Mesothelial cell of epicardium (in vitro differentiated cells): ENCODE measurements at places on chromosomes 2 and 18. TPM values are rescaled to one million over a fixed set of nuclear protein-coding genes. Genes with fewer than 3 reads are reported as not detected.

The DSG4 gene
- 0.07 to 0.09 TPM (median 0.09 TPM) in 3 replicates for total RNA-seq

The REG1B gene
- total RNA-seq: not detected in 3 replicates

The NEDD4L gene
- 134 to 141 TPM (median 135 TPM) in 3 replicates for total RNA-seq

- no peaks in the 10 kb centered on the region for H3K36me3 ChIP-seq
- DNase-seq: no peak
- no peaks in the 10 kb centered on the region for H3K4me1 ChIP-seq
- no peak overlapping the region for H3K4me3 ChIP-seq
- H3K27ac ChIP-seq: no peak overlapping the region
Observed at GRCh38 chr2:26991717-26992116, 21.3 kb downstream of the MAPRE3 start.

DNA sequence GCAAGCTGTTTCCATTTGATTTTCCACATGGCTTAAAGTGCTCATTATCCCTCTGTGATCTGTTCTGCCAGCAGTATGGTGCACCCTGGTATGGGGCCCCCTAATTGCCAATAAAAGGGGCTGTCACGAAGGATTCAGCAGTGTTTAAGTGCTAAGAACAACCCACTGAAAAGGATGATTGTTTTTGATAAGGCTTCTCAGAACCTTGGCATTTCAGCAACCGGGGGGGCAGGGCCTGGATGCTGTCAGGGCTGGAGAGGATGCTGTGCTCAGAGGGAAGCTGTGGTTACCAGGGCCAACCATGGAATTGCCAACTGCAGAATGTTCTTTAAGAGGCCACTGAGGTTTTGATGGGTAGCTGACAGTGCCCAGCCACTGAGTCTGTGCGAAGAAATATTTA, 117.8 kb downstream of the CTIF start:
- H3K27me3 ChIP-seq: no peaks in the 10 kb centered on the region
- peaks cover under 1% of the 10 kb centered on the region for H3K36me3 ChIP-seq
- H3K4me3 ChIP-seq: no peak overlapping the region
- no peak overlapping the region for H3K27ac ChIP-seq
- no peak for DNase-seq

DNA sequence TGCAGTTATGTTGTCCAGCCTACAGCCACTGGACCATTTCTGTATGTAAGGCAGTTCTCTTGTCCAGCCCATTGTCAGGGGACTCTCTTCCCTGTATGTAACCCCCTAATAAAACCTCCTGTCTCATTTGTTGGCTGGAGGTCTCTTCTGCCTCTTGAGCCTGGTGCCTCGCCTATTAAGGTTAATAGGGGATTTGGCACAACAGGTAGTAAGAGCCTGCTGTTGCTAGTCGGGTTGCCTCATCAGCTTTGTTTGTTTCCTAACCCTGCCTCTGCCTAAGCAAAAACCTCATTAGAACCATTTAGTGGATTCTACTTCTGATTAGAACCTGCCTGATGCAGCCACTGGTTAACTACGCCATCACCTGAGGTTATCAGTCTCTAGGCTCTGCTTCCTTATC, 62.2 kb upstream of the STPG4 start:
- H3K27ac ChIP-seq: no peak overlapping the region
- no peak overlapping the region for H3K4me3 ChIP-seq
- DNase-seq: no peak
- H3K27me3 ChIP-seq: no peaks in the 10 kb centered on the region
- H3K4me1 ChIP-seq: peaks cover 13% of the 10 kb centered on the region

The CD8B2 gene
- total RNA-seq: not detected in 3 replicates

- no peaks in the 10 kb centered on the region for H3K27me3 ChIP-seq
- H3K4me1 ChIP-seq: peaks cover 25% of the 10 kb centered on the region
- H3K27ac ChIP-seq: no peak overlapping the region
- no peak for DNase-seq
Observed at GRCh38 chr2:20484810-20485611, 38.1 kb downstream of the RHOB start.

GRCh38 chr18:55501982-55502710, 85.8 kb downstream of the TCF4 start:
- H3K36me3 ChIP-seq: peaks cover 2% of the 10 kb centered on the region
- H3K27me3 ChIP-seq: no peaks in the 10 kb centered on the region
- H3K27ac ChIP-seq: peak overlapping the region; percentile 85
- DNase-seq: no peak
- no peak overlapping the region for H3K4me3 ChIP-seq

The ASB18 gene
- not detected in 3 replicates for total RNA-seq

DNA sequence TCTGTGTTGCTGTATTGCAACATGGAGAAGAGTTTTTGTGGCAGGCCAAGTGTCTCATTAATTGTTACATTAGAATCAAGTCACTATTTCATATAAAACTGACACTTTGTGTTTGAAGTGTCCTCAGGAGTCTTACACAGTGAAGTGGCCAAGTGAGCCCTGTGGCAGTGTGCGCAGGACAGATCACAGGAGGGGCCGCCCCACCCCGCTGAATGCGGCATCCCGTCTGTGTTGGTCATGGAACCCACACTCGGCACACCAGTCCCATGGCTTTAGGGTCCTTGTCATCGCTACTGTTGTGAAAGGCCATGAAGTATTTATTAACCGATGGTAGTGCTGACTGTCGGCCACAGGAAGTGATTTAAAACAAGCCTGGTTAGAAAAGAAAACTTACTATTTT, 144.7 kb upstream of the NFATC1 start:
- H3K36me3 ChIP-seq: peaks cover 11% of the 10 kb centered on the region
- no peaks in the 10 kb centered on the region for H3K27me3 ChIP-seq
- peaks cover 26% of the 10 kb centered on the region for H3K4me1 ChIP-seq
- H3K27ac ChIP-seq: peak overlapping the region; percentile 19
- no peak for DNase-seq

GRCh38 chr18:31643003-31643402, 41.4 kb downstream of the B4GALT6 start:
- H3K4me3 ChIP-seq: no peak overlapping the region
- H3K27ac ChIP-seq: no peak overlapping the region
- H3K36me3 ChIP-seq: peaks cover 23% of the 10 kb centered on the region

DNA sequence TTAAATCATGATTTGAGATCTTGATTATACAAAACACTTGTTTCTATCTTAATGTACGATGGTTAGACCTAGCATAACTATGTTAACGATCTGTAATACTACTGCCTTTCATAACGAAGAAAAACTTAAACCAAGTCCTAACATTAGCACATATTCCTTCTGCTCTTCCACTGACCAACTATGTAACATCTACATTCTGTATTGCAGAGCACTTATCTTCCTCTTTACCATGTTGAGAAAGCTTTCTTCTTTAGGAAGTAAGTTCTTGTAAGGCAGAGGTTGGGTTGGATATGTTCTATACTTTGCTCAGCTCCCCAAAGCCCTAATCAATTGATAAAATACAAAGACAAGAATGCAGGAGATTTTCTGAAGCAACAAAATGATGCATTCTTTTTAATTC, 7.9 kb upstream of the ZNF407 start:
- H3K27ac ChIP-seq: no peak overlapping the region
- H3K4me1 ChIP-seq: peaks cover 3% of the 10 kb centered on the region
- H3K27me3 ChIP-seq: peaks cover 40% of the 10 kb centered on the region
- no peak for DNase-seq
- no peak overlapping the region for H3K4me3 ChIP-seq
- peaks cover 7% of the 10 kb centered on the region for H3K36me3 ChIP-seq

- no peaks in the 10 kb centered on the region for H3K36me3 ChIP-seq
- peaks cover 12% of the 10 kb centered on the region for H3K4me1 ChIP-seq
- no peak for DNase-seq
- no peaks in the 10 kb centered on the region for H3K27me3 ChIP-seq
- no peak overlapping the region for H3K27ac ChIP-seq
Observed at GRCh38 chr2:102116630-102117471, 25.7 kb upstream of the IL1R1 start.

GRCh38 chr2:97848306-97848705, 134.9 kb downstream of the ZAP70 start:
- peaks cover 4% of the 10 kb centered on the region for H3K4me1 ChIP-seq
- peaks cover 11% of the 10 kb centered on the region for H3K36me3 ChIP-seq
- DNase-seq: no peak
- H3K4me3 ChIP-seq: no peak overlapping the region
- H3K27ac ChIP-seq: no peak overlapping the region

- no peak overlapping the region for H3K4me3 ChIP-seq
- no peak for DNase-seq
- peaks cover 12% of the 10 kb centered on the region for H3K36me3 ChIP-seq
- H3K27ac ChIP-seq: no peak overlapping the region
- peaks cover 44% of the 10 kb centered on the region for H3K4me1 ChIP-seq
Observed at GRCh38 chr2:188522517-188522916, 230.8 kb downstream of the GULP1 start.

GRCh38 chr2:7835151-7835550, 846.7 kb upstream of the ID2 start:
- no peak overlapping the region for H3K4me3 ChIP-seq
- no peaks in the 10 kb centered on the region for H3K27me3 ChIP-seq
- no peak overlapping the region for H3K27ac ChIP-seq

DNA sequence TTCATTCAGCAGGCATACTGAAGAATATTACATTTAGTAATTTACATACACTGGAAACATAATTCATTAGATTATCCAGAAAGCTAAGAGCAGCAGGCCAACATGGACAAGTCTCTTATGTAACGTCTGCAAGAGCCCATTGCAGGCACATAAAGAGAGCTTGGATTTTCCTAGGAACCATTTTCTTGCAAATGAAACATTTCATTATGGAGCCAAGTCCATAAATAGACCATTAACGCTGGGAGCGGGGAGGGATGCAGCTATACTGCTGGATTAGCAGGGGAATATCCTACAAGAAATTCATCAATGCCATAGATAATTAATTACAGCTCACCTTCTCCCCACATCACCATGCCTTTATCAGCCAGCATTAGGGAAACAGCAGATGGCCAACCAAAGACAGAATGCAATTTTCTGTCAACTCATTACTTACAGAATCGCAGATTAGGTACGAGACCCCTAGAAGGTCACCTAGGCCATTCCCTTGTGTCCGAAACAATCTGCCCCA, 170.4 kb downstream of the C1D start:
- no peak overlapping the region for H3K4me3 ChIP-seq
- no peak overlapping the region for H3K27ac ChIP-seq
- H3K27me3 ChIP-seq: no peaks in the 10 kb centered on the region

The TUBA3D gene
- total RNA-seq: not detected in 3 replicates

The ITSN2 gene
- total RNA-seq: 19.6 to 21.7 TPM (median 21.6 TPM) in 3 replicates

GRCh38 chr2:86001326-86001725, 104.4 kb downstream of the POLR1A start:
- DNase-seq: no peak
- H3K36me3 ChIP-seq: peaks cover 11% of the 10 kb centered on the region
- H3K27ac ChIP-seq: peak overlapping the region; percentile 99
- H3K4me3 ChIP-seq: no peak overlapping the region
- peaks cover 54% of the 10 kb centered on the region for H3K4me1 ChIP-seq

DNA sequence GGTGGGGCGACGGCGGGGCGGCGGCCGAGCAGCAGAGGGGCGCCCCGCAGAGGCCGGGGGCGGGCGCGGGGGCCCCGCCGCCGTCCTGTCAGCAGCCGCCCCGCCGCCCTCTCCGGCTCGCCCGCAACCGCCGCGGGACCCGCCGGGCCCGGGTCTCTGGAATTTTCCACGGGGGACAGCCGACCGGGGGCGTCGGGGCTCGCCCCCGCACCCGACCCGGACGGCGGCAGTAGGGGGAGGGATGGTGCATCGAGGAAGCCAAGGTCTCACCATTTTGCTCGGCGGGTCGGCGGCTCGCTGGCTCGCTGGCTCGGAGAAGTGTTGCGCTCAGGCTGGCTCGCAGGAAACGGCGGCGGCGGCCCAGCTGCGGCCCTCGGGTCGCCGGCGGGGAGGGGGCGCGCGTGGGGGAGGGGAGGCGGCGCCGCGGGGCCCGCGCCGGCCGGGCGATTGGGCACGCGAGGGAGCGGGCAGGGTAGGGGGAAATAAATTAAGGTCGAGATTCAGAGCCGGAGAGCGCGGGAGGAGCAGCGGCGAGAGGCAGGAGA, 405 bp downstream of the PPP3R1 start:
- H3K36me3 ChIP-seq: no peaks in the 10 kb centered on the region
- peaks cover 23% of the 10 kb centered on the region for H3K4me1 ChIP-seq
- no peaks in the 10 kb centered on the region for H3K27me3 ChIP-seq
- H3K4me3 ChIP-seq: peak overlapping the region; percentile 95
- peak; percentile 36 for DNase-seq

GRCh38 chr2:10831400-10831985, 18.9 kb upstream of the PDIA6 start:
- peaks cover 4% of the 10 kb centered on the region for H3K4me1 ChIP-seq
- H3K4me3 ChIP-seq: no peak overlapping the region
- peaks cover 60% of the 10 kb centered on the region for H3K27me3 ChIP-seq
- H3K36me3 ChIP-seq: no peaks in the 10 kb centered on the region
- H3K27ac ChIP-seq: no peak overlapping the region

DNA sequence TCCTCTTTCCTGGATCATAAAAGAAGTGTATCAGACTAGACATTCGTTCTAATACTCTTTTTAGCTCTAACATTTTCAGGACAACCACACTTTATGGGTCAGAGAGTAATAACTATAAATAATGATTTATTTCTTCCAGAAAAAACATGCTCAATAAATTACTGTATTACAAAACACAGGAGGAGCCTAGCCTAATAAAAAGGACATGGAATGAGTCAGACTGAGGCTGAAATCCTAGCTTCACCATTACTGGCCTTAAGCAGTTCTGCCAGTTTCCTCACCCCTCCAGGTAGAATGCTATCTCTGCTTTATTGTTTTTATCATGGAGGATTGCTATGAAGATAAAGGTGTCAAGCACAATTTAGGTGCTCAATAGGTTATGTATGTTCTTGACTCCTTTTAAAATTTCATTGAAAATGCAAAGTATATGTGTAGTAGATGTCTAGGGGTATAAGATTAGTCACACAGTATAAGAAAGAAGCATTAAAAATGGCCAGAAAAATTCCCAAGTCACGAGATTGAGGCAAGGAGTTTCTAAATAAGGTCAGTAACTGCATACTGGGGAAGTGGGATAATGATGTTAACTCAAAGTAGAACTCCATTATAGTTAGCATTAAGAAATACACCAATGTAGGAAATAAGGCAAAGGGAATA, 105.5 kb upstream of the NEUROD1 start:
- H3K4me1 ChIP-seq: peaks cover 23% of the 10 kb centered on the region
- H3K27ac ChIP-seq: peak overlapping the region; percentile 32
- H3K36me3 ChIP-seq: no peaks in the 10 kb centered on the region
- DNase-seq: no peak
- H3K4me3 ChIP-seq: no peak overlapping the region

- peaks cover 20% of the 10 kb centered on the region for H3K4me1 ChIP-seq
- H3K36me3 ChIP-seq: peaks cover 14% of the 10 kb centered on the region
- H3K27ac ChIP-seq: no peak overlapping the region
- no peak for DNase-seq
Observed at GRCh38 chr2:9417725-9418124, 5.6 kb downstream of the ITGB1BP1 start.

DNA sequence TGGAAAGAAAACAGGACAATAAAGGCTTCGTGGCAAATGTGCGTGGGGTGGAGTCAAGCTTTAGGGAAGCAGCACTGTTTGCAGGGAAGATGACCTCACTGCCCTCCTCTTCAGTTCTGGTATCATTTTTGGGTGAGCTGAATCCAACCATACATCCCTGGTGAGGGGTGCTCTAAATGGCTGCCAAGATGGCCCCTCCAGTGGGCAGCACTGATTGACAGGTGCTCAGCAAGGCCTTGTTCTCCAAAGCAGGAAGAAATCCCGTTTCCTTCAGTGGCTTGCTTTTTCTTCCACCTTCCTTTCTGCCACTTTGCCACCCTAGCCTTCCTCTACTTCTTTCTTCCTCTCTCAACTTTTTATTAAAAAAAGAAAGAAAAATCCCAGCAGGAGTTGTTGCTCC, 132.8 kb upstream of the SP5 start:
- H3K27me3 ChIP-seq: no peaks in the 10 kb centered on the region
- H3K4me3 ChIP-seq: no peak overlapping the region
- no peaks in the 10 kb centered on the region for H3K36me3 ChIP-seq
